Stromal cell of bone marrow (primary cell): ENCODE measurements at places on chromosomes 7 and 10.

DNA sequence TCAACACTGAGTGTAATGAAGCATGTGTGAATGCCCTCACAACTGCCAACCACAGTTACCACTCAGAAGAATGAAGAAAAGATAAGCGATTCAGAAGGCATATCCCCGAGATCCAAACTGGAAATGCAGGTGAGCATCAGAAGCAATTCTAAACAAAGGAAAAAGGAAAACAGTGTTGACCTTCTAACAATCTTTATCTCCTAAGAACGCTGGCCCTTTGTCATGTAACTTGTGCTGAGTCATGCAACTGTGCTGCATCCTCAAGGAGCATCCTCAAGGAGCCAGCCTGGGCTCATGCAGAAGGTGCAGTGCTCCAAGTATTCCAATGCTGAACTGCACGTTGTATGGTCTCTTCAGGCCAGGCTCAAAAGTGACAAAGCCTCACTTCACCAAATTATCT, 30.6 kb downstream of the SEC61G start:
- DNase-seq: no peak

DNA sequence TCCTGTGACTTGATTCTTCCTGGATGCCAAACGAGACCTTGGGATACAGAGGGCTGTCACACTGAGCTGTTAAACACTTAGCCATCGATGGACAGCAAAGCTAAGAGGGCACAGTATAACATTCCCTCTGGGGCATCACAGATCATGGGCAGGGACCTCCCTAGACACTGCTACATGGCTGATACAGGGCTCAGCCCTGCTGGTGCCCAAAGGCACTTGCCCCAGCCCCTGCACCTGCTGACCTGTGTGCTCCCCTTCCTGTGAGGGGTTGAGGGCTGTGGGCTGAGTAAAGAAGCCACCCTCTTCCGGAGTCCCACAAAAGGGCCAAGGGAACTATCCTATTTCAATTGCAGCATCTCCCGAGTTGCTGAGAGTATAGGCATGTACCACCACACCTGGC, 337.9 kb downstream of the EXOC4 start:
- no peak for DNase-seq

- no peak for DNase-seq
Observed at GRCh38 chr7:31028417-31028992, 23.6 kb upstream of the ADCYAP1R1 start.

DNA sequence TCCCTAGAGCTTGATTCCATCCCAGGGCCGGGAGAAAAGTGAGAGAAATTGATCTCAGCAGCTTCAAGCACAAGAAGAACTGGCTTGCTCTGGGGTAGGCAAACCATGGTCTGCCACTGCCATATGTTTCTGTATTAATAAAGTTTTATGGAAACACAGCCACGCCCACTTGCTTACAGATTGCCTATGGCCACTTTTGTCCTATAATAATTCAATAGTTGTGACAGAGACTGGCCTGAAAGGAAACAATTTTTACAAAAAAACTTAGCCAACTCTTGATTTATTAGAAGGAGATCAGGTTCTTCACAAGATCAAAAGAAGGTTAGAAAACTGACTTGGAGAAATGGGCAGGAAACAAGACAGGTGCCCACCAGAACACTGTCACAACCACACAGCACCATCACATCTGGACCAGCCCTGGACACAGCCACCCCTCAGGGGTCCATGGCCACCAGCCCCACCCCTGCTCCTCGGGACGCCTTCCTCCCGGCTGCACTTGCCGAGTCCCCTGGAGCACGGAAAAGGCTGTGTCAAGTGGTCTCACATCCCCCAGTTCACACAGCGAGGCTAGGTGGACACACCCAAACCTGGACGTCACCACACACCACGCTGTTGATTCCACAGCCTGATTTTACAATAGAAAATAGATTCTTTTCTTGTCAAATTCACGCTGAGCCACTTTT, 85.4 kb downstream of the PTPRN2 start:
- no peak for DNase-seq

- no peak for DNase-seq
Observed at GRCh38 chr10:96450529-96451207, 63.1 kb downstream of the TLL2 start.

- DNase-seq: no peak
Observed at GRCh38 chr10:16799621-16800020, 17.6 kb downstream of the RSU1 start.

DNA sequence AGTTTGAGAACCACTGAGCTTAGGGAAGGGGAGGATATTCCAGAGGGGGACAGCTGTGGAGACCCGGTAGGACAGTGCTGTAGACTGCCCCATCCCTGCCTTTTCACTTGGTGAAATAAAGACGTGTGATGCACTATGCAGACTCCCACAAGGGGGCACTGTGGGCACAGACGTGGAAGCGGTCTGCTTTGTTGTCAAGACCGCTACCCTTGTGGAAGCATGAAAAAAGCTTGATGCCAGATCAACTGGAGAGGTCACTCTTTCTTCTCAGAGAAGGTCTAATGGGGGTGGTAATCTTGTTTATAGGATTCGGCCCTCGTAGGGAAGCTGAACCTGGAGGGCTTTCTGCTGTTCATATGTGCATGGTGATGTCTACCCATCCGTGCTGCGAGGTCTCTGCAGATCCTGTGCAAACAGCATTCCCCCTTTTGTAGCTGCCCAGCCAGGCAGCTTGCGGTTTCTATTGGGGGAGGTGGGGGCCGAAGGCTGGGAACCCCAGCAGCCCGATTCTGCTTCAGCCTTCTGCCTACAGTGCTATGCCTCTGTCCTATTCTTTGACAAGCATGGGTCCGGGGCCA, 13.7 kb downstream of the RPS24 start:
- DNase-seq: peak; percentile 73

GRCh38 chr7:29853789-29854188, 47.5 kb downstream of the WIPF3 start:
- no peak for DNase-seq

GRCh38 chr7:146876411-146876810, 759.8 kb downstream of the CNTNAP2 start:
- no peak for DNase-seq

- no peak for DNase-seq
Observed at GRCh38 chr7:20270371-20270770, 53.2 kb upstream of the MACC1 start.
